ENCODE measurements at places on chromosomes 4 and X. TPM values are rescaled to one million over a fixed set of nuclear protein-coding genes. Genes with fewer than 3 reads are reported as not detected.

The HAUS7 gene
- total RNA-seq = 23.0 TPM

The GAGE12H gene
- total RNA-seq = not detected

The UGT2B7 gene
- total RNA-seq = 0.96 TPM

The FAM9C gene
- total RNA-seq = not detected

The CSAG3 gene
- total RNA-seq = not detected

Data from upper lobe of right lung (tissue), 1 donor.